ENCODE measurements at places on chromosomes 7 and 10. TPM values are rescaled to one million over a fixed set of nuclear protein-coding genes. Genes with fewer than 3 reads are reported as not detected.

- peak; percentile 64 for DNase-seq
Measured at GRCh38 chr7:13099154-13099795, 411.8 kb downstream of the ARL4A start.

- DNase-seq: no peak
Measured at GRCh38 chr7:140300243-140301136, 97.8 kb downstream of the SLC37A3 start.

KCNIP2 gene
- total RNA-seq: not detected

DNA sequence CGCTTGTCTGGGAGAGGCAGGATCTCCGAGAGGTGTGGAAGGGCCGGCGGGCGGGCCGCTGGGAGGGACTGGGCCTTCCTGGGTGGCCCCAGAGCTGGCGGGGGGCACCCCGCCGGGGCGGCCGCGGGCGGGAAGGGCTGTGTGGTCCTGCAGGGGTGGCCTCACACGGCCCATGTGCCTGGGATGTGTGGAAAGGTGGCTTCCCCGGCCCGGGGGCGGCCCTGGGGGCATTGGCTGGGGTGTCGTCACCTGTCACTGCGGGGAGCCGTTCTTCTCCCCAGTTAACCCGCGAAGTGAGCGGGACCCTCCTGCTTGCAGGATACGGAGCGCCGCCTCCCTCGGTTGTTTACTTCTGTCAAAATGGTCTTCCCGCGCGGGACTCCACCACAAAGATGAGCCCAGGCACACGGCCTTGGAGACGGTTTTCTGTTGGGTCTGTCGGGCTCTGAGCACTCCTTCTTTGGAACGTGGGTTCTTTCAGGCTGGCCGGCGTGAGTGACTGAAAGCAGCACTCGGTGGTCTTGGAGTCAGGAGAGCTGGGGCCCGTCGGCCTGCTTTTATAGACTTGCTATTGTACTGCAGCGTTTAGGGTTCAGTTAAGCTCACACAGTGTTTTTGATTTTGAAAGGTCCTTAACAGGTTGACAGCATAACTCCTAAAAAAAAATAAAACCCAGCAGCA is 700 bp downstream of the SMC3 start:
- DNase-seq: no peak

Measured in IMR-90 (cell line).